T-helper 17 cell (primary cell): ENCODE measurements at places on chromosomes 7 and 10.

GRCh38 chr10:63175534-63175933, 42.4 kb downstream of the NRBF2 start:
- no peak for DNase-seq
- no peak overlapping the region for H3K4me3 ChIP-seq
- peak overlapping the region; percentile 87 for H3K27ac ChIP-seq

DNA sequence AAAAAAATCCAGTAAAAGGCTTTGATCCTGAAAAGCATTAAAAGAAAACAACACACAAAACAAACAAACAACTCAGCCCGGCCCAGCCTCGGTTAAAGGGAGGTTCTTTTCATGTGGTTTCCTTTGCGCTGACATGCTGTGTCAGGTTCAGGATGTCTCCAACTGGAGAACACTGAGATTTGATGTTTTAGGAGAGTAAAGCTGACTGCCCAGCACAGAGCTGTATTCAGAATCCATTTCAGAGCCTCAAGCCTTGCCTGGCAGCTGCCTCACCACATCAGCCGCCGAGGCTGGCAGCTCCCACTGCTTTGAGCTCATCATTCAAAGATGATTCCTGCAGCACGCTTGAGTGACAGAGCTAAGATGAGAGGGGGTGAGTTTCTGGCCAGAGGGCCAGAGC, 205.8 kb upstream of the LYZL1 start:
- no peak overlapping the region for H3K4me3 ChIP-seq
- no peak for DNase-seq
- H3K36me3 ChIP-seq: peaks cover 3% of the 10 kb centered on the region

DNA sequence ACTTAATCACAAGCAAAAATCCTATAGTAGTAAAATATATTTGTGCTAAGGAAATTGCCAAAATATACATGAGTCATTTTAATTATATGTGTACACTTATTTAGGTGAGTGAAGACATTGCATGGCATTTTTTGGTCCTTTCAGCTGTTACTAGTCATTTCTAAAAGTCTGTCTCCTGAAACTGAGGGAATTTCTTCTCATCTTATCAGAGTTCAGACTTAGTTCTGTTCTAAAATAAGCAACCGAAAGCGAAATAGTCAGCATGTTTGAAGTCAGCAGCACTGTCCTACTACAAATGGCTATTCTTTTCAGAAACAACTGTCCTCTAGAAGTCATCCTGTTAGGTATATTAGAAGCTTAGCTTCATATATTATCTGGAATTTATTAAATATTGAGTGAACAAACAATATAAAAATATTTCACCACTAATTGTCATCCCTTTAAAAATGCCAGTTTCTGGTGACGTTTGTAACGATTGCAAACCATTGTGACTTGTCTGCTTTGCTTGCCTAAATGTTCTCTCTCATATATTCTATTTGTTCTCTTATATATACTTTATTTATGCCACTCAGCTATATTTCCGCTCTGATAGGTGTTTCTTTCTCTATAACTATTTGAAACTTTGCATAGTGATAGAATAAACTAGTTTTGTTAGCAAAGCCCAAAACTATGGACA, 227.4 kb upstream of the KAT6B start:
- H3K36me3 ChIP-seq: peaks cover 2% of the 10 kb centered on the region
- no peak overlapping the region for H3K27ac ChIP-seq
- DNase-seq: no peak
- H3K4me1 ChIP-seq: peaks cover 8% of the 10 kb centered on the region
- H3K4me3 ChIP-seq: no peak overlapping the region
- H3K27me3 ChIP-seq: no peaks in the 10 kb centered on the region

GRCh38 chr10:3118641-3119091, 51.3 kb downstream of the PFKP start:
- DNase-seq: no peak
- no peak overlapping the region for H3K27ac ChIP-seq
- H3K27me3 ChIP-seq: no peaks in the 10 kb centered on the region
- peaks cover 10% of the 10 kb centered on the region for H3K36me3 ChIP-seq
- H3K4me3 ChIP-seq: peak overlapping the region; percentile 19
